ENCODE measurements at places on chromosomes 5 and 9.

DNA sequence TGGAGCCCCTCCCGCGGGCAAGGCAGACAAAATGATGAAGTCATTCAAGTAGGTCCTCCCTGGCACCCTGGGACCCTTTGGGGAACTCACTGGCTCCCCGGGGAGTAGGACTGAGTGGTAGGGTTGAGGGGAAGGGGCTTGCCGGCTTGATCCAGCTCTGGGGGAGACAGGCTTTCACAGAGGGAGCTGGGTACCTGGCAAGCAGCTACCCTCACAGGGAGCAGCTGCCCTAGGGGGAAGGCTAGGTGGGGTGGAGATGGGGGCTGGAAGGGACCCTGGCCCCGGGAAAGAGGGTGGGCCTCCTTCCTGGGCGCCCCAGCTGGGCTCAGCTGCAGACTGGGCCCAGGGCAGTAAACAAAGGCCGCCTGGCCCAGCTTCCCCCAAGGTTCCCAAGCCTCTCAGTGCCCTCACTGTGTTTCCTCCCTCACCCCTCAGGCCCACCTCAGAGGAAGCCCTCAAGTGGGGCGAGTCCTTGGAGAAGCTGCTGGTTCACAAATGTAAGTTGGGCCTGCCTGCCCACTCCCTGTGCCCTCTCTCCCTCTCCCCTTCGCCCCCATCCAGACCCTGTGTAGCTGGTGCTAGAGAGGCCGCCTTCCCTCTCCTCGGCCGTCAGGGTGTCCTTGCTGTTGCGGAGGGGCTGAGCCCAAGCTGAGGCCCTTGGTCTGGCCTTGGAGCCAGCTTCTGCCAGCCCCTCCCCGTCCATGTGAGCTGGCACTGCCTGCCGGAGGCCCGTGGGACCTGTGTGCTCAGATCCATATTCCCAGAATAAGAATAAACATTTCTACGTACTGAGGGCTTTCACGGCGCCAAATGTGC lies 131.2 kb downstream of the RGS3 start:
- no peak for DNase-seq

DNA sequence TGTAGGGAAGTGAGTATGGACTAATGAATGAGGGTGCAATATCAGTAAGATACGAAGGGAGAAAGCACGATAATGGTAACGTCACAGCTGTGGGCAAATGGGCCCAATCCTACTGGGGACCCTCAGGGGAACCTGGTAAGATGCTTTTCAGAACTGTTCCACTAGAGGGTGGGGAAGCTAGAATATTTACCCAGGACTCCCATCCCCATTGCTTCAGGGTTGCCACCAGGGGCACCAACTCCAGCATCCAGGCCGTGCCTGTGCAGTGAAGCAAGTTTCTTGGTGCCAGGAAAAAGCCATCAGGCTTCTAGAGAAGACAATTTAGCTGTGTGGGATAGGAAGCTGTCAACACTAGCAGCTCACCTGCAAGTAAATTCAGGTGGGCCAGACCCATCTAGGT lies 409.3 kb downstream of the AGTPBP1 start:
- peak; percentile 69 for DNase-seq

- no peak for DNase-seq
Observed at GRCh38 chr9:131727795-131728545, 11.9 kb downstream of the RAPGEF1 start.

GRCh38 chr9:114590328-114590727 lies 2.8 kb downstream of the ATP6V1G1 start:
- no peak for DNase-seq

DNA sequence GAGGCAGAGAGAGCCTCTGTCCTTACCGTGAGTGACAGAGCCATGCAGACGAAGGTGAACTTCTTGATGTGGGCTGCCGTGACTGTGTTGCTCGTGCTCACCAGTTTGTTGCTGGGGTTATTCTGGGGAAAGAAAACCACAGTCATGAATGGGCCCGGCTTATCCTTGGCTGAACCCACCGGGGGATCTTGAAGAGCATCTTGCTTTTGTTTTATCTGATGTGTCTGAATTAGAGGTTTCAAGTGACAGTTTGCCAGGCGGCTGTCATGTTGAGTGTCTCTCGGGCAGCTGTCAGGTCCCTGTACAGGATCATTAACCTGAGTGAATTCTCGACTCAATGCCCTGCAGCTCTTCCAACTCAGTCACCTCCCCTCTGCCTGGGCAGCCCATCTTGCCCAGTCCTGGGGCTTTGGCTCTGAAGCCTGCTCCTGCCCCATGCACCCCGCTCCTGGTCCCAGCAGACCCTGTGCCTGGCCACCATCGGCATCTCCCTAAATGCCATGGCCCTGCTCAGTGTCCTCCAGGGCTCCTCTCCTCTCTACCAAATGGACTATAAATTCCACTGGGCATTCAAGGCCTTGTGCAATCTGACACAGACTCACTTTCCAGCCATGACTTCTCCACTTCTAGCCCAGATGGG lies 77.4 kb downstream of the OTULIN start:
- DNase-seq = no peak

GRCh38 chr5:17426104-17426749 lies 71.8 kb upstream of the TAF11L2 start:
- no peak for DNase-seq

- DNase-seq = no peak
Observed at GRCh38 chr9:110303133-110303532, 34.5 kb downstream of the TXNDC8 start.

GRCh38 chr5:10709409-10709808 lies 51.6 kb downstream of the DAP start:
- DNase-seq = no peak

- no peak for DNase-seq
Observed at GRCh38 chr5:73426034-73426433, 22.5 kb downstream of the FOXD1 start.

DNA sequence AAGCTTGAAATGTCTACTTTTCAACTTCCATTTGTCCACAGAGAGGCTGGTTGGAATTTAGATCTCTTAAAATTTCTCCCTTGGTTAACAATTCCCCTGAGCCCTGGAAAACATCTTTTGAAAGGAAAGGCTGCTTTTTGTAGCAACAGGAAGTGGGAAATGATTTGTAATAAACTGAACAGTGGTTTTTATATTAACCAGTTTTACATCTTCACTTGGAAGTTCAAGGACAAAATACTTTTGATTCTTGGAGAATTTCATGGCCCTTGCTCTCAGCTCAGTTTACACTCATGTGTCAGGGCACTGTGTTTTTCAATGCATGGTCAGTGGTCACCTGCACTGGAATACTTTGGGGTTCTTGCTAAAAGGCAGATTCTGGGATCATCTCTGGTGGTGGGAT lies 9.9 kb downstream of the MLANA start:
- no peak for DNase-seq

GRCh38 chr9:25681266-25681665 lies 3.0 kb upstream of the TUSC1 start:
- no peak for DNase-seq

DNA sequence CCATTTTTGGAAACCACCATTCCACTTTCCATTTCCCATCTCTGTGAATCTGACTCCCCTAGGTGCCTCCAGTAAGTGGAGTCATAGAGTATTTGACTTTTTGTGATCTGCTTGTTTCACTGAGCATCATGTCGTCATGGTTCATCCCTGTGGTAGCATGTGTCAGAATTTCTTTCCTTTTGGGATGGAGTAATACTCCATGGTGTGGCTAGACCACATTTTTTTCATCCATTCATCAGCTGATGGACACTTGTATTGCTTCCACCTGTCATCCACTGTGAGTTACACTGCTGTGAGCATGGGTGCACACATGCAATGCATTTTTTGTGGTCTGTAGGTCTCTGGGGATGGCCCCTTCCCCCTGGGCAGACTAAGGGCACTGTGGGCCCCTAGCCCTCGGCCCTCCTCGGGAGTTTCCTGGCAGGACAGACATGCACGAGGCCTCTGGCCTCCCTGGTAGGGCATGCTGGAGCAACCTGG lies 115.9 kb downstream of the GADD45G start:
- DNase-seq = no peak

GRCh38 chr5:173233347-173234128 lies 1.5 kb downstream of the NKX2-5 start:
- peak; percentile 43 for DNase-seq

GRCh38 chr5:14167211-14167845 lies 24.2 kb downstream of the TRIO start:
- DNase-seq = no peak

- no peak for DNase-seq
Observed at GRCh38 chr5:23314827-23315226, 192.6 kb upstream of the PRDM9 start.

GRCh38 chr5:116763987-116764866 lies 189.6 kb upstream of the SEMA6A start:
- peak; percentile 54 for DNase-seq

- no peak for DNase-seq
Observed at GRCh38 chr9:118017607-118018122, 313.5 kb downstream of the TLR4 start.

DNA sequence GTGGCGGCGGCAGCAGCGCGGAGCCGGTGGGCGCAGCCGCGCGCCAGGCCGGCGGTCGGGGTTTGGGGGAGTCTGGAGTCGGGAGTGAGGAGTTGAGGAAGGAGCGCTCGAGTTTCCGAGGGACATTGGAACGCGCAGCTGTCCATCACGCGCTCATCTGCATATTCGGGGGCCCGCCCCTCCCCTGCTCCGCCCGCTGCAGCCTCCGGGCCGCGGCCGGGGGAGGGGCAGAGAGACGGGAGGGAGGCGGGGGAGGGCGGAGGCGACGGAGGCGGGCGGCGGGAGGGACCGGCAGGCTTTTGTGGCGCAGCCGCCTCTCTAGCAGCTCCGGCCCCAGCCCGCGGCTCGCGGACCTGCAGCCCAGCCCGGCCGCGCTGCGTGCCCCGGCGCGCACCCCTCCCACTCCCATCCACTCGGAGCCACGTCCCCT lies at the start of gene IRX2:
IRX2 (minus strand) TSS at position 86 of the 430 bp plus-strand sequence. CDS start 264 bp downstream, outside the sequence.
- peak; percentile 95 for DNase-seq

DNA sequence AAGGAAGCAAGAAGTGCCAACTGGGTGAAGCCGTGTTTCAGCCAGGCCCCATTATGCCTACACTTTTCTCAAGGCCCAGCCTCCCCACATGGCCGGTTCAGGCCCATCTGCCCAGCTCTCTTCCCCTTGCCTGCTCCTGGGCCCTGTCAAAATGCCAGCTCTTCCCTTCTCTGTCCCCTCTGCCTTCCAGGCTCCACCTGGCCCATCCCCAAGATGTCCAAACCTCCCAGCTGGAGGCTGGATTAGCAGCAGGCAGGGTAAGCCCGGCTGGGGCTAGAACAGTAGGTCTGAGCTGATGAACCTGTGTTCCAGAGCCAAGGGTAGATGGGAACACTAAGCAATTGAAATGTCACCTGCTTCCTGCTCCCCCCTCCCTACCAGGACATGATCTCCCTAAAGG lies 64.1 kb upstream of the HSPA9 start:
- no peak for DNase-seq

- DNase-seq = no peak
Observed at GRCh38 chr5:17147170-17147569, 70.3 kb upstream of the BASP1 start.

DNA sequence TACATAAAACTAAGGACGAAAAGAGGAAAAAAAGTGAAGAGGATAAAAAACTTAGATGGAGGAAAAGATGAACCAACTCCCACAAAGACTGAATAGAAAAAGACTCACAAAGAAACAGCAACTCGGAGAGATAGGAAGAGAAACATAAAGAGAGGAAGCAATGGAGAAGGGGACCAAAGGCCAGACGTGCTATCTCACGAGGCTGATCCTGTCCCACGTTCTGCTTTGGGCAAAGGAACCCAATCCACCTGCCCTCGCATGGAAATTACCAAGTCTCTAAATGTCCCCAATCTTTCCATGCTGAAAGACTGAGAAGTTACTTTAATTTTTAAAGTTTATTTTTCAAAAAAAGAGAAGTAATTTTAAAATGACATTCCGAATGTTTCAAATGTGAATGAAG lies 36.6 kb downstream of the TMEM245 start:
- no peak for DNase-seq

- DNase-seq = no peak
Observed at GRCh38 chr5:180668835-180669596, 19.6 kb upstream of the FLT4 start.

DNA sequence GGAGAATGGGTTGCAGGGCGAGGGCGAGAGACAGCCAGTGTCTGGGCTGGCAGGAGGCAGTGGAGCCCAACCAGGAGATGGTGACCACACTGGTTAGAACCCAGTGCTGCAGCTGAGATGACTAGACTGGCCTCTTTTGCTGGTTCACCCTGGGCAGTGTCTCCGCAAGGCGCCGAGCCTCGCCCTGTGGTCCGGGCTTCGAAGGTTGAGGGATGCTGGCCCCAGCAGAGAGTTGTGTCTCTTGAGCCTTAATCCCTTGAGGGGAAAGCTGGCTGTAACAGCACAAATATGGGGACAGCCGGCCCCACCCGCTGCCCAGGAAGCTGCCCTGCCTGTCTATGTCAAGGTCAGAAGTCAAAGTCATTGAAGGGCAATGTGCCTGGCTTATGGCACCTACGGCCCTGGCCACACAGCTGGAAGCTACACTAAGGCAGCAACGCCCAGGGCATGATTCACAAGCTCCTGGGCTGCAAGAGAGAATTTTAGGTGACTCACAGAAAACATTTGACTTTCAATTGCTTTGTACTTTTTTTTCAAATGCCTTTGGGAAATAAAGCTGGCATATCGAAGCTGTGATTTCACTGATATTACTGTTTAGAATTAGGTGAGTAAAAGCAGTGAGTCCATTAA lies 33.3 kb downstream of the NKX2-5 start:
- DNase-seq = peak; percentile 22

DNA sequence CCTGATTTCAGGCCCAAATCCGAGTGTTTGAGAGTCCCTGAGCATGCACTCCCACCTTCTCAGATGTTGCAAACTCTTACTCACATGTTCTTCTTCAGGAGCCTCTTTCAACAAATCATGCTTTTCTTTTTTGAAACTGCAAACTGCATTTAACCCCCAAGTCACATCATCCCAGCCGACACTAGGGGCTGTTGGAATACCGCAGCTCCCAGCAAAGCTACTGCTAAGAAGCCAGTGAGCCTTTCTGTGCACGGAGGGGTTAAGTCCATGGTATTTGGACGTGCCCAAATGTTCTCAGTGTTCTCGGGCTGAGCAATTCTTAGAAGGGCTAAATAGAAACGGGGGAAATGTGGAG lies 282.9 kb downstream of the NFIB start:
- peak; percentile 19 for DNase-seq

GRCh38 chr5:76274571-76274970 lies 128.5 kb upstream of the IQGAP2 start:
- no peak for DNase-seq

DNA sequence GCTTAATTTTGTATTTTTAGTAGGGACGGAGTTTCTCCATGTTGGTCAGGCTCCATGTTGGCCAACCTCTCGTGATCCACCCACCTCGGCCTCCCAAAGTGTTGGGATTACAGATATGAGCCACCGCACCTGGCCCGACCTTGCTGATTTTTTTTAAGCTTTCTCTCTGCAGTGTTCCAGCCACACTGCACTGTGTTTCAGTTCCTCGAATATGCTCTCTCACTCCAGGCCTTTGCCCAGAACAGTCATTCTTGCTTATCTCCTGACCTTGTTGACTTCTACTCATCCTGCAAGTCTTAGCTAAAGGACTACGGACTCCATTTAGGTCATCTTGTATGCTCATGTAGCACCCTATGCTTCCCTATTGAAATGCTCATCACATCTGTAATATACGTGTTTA lies 3.3 kb downstream of the SNAPC3 start:
- no peak for DNase-seq

GRCh38 chr9:33750839-33751339 lies 44.5 kb upstream of the PRSS3 start:
- DNase-seq = no peak

Data from ELF-1 (cell line).